Lower lobe of right lung (tissue), 2 donors: ENCODE measurements at places on chromosomes 12 and 14.
A peak's percentile ranks its signal among the peaks of the same experiment; 100 is the strongest.

GRCh38 chr12:87363497-87364084 is 665.6 kb downstream of the C12orf50 start:
- no peak for DNase-seq

DNA sequence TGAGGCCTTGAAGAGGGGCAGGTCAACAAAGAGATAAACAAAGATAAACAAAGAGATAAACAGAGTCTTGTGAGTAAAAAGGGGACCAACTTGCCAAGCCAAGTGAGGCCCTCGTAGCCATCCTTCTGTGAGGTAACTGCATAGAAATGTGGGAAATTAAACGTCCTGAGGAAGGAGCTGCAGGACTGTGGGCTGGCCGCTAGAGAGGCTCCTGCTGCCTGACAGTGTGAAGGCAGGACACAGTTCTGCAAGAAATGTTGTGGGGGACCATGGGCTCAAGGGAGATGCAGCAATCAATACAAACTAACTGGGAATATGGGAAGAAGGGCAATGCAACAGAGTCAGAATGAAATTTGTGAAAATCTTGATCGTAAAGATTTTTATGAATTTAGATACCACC is 91.9 kb downstream of the SLC8A3 start:
- DNase-seq, result no peak

- peak; percentile 65 for DNase-seq
Observed at GRCh38 chr14:22980672-22981089, 1.7 kb downstream of the AJUBA start.

GRCh38 chr12:1576410-1577241 is 17.8 kb downstream of the FBXL14 start:
- no peak for DNase-seq

- no peak for DNase-seq
Observed at GRCh38 chr14:73258076-73258475, 20.8 kb downstream of the PAPLN start.

GRCh38 chr12:2797721-2798418 is 3.1 kb downstream of the FKBP4 start:
- DNase-seq, result no peak

- DNase-seq, result no peak
Observed at GRCh38 chr12:32995623-32996022, 99.0 kb upstream of the PKP2 start.

DNA sequence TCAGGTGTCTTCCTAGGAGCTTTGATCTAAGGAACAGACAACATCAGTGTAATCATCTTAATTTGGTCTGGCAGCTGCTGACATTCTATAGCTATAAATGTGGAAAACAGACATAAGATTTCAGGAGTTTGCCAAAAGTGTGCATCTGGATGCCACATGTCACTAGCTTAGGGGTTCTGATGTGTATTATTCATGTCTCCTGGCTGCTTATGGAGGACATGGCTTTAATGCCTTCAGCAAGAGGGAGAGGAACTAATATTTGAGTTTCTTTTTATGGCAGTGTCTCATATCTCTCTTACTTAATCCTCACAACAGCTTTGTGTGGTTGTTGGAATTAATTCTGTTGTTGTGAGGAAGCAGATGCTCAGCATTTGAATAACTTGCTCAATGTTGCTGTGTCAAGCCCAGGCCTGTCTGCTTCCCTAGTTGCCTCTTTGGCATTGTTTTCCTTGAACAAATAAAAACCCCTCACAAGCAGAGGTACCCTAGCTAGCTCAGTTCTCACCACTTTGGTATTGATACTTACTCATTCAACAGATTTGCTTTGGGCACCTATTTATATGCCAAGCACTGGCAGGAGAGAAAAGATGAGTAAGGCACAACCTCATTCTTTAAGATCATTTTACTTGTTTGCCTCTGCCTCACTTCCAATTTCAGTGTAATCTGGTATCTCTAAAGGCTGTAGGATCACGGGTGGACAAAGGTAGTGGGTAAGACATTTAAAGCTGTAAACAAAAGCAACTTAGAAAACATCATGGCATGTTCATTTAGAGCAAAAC is 39.8 kb upstream of the EID3 start:
- no peak for DNase-seq

- DNase-seq, result no peak
Observed at GRCh38 chr12:112590281-112590680, 171.5 kb downstream of the PTPN11 start.

- no peak for DNase-seq
Observed at GRCh38 chr14:31251028-31251958, 43.7 kb upstream of the HECTD1 start.

GRCh38 chr12:46349253-46349652 is 23.3 kb downstream of the SLC38A2 start:
- no peak for DNase-seq

- no peak for DNase-seq
Observed at GRCh38 chr14:95253039-95253630, 66.6 kb downstream of the CLMN start.

GRCh38 chr12:97813301-97813700 is 350.7 kb downstream of the RMST start:
- DNase-seq, result no peak

DNA sequence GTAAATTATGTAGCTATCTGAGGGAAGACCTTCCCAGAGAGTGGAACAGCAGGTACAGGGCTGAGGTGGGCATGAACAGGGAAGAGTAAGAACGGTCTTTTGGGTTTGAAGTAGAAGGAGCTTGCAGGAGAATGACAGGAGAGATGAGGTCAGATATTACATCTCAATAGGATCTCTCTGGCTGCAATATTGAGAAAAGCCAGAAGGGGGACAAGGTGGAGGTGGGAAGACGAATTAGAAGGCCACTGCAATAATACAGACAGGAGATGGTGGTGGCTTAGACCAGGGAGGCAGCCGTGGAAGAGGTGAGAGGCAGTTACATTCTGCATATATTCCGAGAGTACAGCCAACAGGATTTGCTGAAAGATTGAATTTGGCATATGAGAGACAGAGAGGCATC is 310.2 kb downstream of the APAF1 start:
- DNase-seq, result no peak

- no peak for DNase-seq
Observed at GRCh38 chr12:1778911-1779310, 41.5 kb upstream of the LRTM2 start.

DNA sequence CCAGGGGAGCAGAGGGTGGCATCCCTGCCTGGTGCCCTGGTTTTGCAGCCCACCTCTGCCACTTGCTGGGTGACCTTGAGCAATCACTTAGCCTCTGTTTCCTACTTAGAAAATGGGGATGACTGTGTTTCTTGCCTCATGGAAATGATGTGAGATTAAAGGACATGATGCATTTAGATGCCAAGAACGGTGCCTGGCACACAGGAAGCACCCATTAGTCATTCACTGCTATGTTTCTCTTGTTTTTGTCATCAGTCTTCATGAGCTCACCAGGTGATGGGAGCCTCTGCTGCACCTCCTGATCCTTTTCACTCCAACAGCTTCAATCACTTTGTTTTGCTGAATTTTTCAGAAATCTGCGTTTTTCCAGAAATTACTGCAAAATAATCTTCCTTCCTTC is 23.6 kb upstream of the ATF1 start:
- no peak for DNase-seq

- no peak for DNase-seq
Observed at GRCh38 chr12:19507823-19508222, 68.5 kb downstream of the AEBP2 start.

DNA sequence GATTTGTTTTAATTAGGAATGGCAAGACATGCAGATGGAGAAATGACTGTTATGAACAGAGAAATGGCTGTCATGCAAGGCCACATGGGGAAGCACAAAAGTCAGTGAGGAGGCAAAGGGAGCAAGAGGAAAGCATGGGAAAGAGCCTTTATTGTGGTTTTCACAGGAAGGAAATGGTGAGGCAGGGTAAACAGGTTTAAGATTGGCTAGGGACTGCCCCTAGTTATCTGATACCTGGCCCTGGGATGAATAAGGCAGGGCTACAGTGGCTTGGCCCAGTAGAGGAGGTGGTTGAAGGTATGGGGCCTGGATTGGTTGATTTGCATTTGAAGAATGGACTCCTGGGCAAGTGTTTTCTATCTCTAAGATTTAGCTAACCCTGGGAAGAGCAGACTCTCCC is 168.7 kb upstream of the CNOT2 start:
- no peak for DNase-seq

DNA sequence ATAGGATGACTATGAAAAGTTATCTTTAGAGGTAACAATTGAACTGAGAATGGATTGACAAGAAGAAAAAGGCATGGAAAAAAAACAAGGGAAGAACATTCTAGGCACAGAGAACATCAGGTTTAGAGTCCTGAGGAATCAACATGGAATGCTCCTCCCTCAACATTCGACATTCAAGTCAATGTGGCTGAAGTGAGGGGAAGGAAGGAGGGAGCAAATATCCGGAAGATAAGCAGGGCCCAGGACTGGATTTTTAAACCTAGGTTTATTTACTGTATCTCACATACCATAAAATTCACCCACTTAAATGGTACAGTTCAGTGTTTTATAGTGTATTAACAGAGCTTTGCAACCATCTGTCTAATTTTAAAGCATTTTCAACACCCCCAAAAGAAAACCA is 9.6 kb upstream of the CCER1 start:
- DNase-seq, result no peak

DNA sequence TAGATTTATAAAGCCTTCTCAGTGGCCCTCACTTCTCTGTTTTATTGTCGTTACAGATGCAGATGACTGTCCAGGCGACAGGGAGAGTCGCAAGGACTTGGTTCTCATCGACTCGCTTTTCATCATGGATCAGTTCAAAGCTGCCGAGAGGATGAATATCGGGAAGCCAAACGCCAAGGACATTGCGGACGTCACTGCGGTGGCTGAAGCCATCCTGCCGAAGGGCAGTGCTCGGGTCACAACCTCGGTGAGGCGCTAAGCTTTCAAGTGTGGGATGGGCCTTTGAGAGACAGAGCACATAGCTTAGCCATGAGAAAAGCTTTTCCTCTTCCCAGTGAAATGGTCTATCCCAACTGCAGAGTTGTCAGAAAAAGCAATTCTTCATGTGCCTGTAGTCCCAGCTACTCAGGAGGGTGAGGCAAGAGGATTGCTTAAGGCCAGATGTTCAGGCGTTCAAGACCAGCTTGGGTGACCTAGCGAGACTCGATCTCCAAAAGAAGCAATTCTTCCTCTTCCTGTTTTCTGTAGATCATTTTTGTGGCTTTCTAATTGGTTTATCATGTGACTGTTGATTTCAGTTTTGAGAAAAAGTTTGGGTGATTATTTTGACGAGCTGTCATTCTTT is 56.4 kb downstream of the EP400 start:
- no peak for DNase-seq

DNA sequence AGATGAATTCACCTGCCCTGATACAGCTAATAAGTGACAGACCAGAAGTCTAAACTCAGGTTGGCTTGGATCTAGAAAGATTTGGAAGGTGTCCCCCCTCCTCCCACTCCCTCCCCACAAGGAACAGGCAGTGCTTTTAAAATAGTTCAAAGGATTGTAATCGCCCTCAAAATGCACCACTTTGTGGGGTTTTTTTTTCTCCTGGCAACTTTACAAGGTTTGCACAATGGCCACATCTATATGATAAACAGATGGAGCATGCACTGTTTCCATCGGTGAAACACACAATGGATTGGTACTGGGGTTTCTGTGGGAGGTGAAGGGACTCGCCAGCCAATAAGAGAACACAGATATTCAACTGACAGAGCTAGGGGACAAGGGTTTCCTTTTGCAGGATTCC is 137.4 kb downstream of the LLPH start:
- DNase-seq, result no peak

GRCh38 chr12:91885851-91886731 is 259.6 kb downstream of the BTG1 start:
- no peak for DNase-seq

DNA sequence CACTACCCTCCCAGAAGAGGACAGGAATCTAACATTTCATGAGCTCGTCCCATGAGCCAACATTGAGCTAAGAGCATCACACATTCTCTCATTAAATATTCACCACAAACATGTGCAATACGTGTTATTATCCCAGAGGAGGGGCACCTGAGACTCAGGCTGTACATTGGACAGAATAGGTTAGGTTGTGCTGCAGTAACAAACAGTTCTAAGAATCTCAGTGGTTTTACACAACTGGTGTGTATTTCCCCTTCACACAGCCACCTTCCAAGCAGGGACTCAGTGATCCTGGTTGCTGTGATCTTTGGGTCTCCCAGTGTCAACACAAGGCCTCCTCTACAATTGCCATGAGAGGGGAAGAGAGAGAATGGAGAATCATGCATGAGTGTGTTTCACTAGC is 15.0 kb upstream of the ACTN1 start:
- no peak for DNase-seq

DNA sequence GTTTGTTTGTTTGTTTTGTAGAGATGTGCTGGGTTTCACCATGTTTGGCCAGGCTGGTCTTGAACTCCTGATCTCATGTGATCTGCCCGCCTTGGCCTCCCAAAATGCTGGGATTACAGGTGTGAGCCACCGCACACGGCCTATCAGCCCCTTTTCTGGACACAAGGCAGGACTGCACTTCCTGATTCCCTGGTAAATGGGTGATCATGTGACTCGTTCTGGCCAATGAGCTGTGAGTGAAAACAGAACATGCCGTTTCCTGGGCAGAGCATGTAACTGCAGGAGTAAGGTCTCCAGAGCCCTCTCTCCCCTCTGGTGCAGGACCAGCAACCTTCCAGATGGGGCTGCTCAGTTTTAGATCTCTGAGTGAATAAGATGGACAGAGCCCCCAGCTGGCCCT is 92.7 kb downstream of the ITPK1 start:
- no peak for DNase-seq

DNA sequence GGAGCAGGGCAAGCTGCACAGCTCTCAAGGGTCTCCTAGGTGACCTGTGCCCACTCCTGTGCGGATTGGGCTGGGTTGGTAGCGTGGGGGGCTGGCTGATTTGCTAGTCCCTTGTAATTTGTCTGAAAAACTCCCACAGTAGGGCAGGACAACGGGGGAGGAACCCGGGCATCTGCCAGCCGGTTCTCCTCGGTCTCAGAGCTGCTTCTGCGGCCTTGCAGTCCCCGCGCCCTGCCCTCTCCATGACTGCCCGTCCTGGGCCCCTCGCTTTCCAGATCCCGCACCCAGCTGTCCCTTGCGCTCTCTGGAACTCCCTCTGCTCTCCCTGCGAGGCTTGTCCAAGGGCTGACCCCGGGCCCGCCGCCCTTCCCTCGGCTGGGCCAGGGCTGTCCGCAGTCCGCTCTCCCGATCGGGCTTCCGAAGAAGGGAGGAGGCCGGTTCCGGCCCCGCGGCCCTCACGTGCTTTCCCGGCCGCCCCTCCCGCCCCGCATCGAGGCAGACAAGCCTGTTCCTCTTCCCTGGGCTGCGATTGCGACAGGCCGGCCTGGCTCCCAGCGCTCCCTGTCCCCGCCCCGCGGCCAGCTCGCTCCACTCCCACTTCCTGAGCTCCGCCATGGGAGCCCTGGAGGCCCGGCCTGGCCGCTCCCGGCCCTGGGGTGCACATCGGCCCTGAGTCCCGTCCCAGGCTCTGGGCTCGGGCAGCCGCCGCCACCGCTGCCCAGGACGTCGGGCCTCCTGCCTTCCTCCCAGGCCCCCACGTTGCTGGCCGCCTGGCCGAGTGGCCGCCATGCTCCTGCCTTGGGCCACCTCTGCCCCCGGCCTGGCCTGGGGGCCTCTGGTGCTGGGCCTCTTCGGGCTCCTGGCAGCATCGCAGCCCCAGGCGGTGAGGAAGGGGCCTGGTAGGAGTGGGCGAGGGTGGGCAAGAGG is at the start of gene LTBR:
TSS of gene LTBR (plus strand) at position 591 of the 927 bp plus-strand sequence. CDS start at position 788, 197 bp downstream.
- peak; percentile 98 for DNase-seq

GRCh38 chr12:98869886-98870503 is 224.9 kb downstream of the APAF1 start:
- no peak for DNase-seq

GRCh38 chr12:124369055-124369826 is 74.3 kb downstream of the RFLNA start:
- peak; percentile 92 for DNase-seq
